Psoas muscle (tissue), 8 donors: ENCODE measurements at places on chromosomes 3 and 15.

- no peak for DNase-seq
Measured at GRCh38 chr3:10524799-10525301, 19.5 kb upstream of the ATP2B2 start.

GRCh38 chr15:99359769-99360168 is 108.5 kb downstream of the LRRC28 start:
- DNase-seq: no peak

- no peak for DNase-seq
Measured at GRCh38 chr3:37859908-37860199, 1.8 kb upstream of the CTDSPL start.

DNA sequence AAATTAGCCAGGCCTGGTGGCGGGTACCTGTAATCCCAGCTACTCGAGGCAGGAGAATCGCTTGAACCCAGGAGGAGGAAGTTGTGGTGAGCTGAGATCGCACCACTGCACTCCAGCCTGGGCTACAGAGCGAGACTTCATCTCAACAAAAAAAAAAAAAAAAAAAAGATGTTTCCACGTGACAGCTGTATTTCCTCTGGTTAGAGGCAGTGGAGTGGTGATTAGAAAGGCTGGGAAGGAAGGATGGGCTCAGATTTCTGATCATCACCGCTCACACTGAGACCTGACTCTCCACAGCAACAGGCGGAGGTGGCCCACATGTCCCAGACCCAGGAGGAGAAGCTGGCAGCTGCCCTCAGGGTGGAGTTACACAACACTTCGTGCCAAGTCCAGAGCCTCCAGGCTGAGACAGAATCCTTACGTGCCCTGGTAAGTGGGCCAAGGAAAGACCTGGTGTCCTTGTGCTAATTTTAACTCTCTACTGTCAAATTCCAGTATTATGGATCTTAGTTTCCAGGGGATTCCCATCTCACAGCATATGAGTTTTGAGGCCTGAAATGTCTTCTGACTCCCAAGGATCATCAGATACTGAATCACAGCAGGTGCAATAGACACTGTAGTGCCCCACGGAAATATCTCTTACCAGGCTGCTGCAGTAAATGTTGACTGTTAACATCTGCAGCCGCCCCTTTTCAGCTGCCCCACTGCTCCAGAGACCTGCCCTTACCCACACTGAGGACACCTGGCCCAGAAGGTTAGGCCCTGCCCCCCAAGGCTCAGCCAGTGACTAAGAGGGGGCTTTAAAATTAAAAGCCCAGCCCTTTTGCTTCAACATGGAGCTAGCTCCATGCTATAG is 66.9 kb downstream of the BFSP2 start:
- DNase-seq: peak; percentile 77

DNA sequence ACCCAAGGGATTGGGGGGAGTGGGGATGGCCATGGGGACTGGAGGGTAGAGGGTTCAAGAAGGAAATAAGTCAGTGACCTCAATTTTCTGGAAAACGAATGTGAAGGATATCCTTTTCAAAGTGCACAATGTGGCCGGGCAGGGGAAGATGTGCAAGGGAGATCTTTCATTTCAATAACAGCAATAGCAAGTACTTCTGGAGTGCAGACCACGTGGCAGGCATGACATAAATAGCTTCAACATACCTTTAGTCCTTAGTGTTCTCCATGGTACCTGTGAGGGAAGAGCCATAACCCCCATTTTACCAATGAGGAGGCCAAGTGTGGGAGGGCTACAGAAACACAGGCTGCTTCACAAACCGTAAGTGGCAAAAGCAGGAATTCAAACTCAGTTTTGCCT is 138.7 kb downstream of the FOXP1 start:
- DNase-seq: no peak

- DNase-seq: no peak
Measured at GRCh38 chr3:19065027-19065426, 83.3 kb upstream of the KCNH8 start.

DNA sequence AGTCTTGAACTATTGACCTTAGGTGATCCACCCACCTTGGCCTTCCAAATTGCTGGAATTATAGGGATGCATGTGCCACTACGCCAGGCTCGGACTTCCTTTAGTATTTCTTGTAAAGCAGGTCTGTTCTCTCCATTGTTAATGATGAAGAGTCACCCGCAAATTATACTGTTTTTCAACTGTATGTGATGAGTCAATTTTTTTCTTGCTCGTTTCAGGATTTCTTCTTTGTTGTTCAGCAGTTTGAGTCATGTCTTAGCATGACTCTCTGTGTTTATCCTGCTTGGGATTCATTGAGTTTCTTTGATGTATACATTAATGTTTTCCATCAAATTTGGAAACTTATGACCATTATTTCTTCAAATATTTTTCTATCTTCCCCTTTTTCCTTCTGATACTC is 28.9 kb downstream of the GRAMD1C start:
- no peak for DNase-seq

DNA sequence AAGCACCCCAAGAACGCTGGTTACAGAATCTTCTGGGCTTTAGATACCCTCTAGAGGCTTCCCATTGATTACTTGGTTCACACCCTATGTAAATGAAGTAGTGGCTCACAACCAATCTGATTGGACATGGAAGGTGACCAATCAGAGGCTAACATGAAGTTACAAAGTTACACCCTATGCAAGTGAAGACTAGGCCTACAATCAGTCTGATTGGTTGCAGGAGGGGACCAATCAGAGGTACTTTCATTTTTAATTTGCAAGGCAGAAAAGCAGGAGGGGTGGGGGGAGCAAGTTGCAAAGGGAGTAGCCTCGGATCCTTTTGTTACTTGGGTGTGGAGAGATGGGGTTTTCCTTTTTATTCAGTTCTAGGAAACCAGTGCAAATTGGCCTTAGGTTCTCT is 11.1 kb upstream of the RTP2 start:
- no peak for DNase-seq

GRCh38 chr15:49656734-49657133 is 35.9 kb downstream of the DTWD1 start:
- no peak for DNase-seq

DNA sequence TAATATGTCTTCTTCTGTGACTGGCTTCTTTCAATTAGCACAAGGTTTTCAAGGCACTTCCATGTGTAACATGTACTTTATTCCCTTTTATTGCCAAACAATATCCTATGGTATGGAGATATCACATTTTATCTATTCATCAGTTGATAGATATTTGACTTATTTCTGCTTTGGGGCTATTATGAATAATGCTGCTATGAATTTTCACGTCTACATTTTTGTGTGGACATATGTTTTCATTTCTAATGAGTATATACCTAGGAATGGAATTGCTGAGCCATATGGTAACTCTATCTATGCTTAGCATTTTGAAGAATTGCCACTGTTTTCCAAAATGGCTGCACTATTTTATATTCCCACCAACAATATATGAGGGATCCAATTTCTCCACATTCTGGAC is 3.6 kb upstream of the AGTR1 start:
- no peak for DNase-seq

DNA sequence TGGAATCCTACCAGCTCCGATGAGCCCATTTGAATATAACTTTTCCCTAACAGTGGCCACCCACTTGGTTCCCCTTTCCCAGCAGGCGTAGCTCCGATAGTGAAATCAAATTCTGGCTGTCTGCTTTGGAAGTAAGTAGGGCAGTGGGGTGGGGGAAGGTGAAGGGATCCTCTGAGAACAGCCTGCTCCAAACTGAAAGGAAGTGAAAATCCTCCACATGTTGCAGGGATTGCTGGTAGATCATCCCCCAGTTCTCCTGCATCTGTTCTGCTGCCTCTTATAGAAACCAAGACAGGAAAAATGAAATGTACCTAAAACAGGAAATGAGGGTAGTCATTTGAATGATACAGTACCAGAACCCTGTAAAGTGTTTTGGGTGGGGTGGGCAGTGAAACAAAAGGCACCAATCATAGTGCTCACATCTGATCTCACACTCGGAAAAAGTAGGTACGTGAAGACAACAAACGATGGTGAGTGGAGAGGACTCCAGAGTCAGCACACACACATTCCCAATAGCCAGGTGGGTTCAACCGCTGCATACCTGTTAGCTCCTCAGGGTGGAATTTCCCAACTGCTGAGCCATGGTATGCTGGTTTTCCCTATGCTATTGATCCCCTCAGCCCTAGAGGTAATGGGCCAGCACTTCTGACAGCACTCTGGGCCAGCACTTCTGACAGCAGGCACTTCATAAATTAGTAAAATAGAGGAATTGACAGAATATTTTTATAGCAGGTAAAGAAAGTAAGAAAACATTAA is 304.9 kb upstream of the ADAMTS9 start:
- DNase-seq: no peak

- no peak for DNase-seq
Measured at GRCh38 chr3:171806200-171807128, 3.8 kb downstream of the PLD1 start.
